ENCODE measurements at places on chromosomes 5 and 9. TPM values are rescaled to one million over a fixed set of nuclear protein-coding genes. Genes with fewer than 3 reads are reported as not detected.

Gene EFNA5
- total RNA-seq = not detected

Gene GABRA1
- total RNA-seq = not detected

Gene PALM2AKAP2
- total RNA-seq = 0.30 TPM

Gene LRRC70
- total RNA-seq = 1.5 TPM

Gene CCDC192
- not detected for total RNA-seq

Gene SV2C
- 0.23 TPM for total RNA-seq

Gene ZNF483
- total RNA-seq = 3.4 TPM

Gene GPX8
- total RNA-seq = not detected

Gene PLCXD3
- not detected for total RNA-seq

Measured in activated T-cell treated with anti-CD3 and anti-CD28 coated beads, Interleukin-2, amount 50 U/mL, for 72 hours (primary cell).